ENCODE measurements at places on chromosomes 3 and 15.

DNA sequence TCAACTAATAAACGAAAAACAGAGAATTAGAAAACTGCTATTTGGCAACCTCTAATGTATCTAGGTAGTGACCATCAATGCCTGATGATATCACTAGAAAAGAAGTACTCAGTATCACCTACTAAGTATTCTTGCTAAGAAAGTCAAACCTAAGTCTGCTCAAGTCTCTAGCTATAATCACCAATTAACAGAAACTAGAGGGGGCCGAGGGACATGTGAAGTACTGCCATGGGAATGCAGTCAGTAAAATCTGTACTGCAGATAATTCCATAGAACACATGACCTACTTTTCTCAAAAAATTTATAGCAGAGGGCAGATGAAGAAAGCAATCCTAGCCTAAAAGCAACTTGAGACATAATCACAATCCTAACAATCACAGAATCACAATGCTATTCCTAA is 51.4 kb downstream of the CPEB1 start:
- DNase-seq = no peak

- DNase-seq = no peak
Measured at GRCh38 chr3:175664911-175665310, 805.8 kb downstream of the NAALADL2 start.

- no peak for DNase-seq
Measured at GRCh38 chr3:155663467-155664212, 81.2 kb downstream of the PLCH1 start.

- DNase-seq = no peak
Measured at GRCh38 chr15:84908564-84908963, 24.1 kb downstream of the SLC28A1 start.

DNA sequence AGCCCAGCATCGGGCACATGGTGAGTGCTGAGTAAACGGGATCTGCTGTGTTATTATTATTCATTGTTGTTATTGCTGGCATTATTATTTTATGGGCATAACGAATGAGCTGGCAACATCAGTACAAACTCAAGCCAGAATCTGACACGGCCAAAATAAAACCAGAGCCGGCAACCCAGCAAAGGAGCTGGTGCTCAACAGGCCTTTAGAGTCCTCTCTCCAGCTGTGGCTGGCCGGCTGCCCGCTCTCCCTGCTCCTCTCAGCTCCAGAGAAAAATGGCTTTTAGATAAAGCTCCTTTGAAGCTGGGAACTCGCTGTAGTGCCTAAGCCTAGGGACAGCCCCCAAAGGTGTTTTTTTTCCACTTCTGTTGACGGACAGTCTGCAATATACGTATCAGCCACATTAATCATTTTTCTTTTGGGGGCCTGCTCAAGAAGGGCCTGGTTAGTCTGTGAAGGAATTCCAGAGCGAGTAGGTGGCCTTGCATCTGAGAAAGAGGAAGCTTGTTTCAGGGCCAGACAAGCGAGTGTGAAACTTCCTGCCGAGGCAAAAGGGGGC is 193.9 kb upstream of the UBE2E1 start:
- peak; percentile 85 for DNase-seq

DNA sequence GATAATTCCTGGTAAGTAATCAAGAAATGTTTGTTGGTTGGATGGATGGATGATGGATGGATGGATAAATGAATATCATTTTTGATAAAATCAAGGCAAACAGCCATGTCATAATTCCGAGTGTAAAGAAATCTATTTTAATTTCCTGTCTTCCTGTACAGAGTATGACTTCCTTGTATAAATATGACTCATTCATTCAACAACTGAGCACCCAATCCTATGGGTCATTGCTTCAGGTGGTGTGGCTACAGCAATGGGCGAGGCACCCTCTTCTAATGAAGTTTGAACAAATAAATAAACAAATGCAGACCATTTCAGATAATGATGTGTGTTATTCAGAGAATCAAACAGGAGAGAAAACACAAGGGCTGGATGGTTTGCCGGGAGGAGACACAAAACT is 198.7 kb downstream of the TNIK start:
- DNase-seq = no peak

DNA sequence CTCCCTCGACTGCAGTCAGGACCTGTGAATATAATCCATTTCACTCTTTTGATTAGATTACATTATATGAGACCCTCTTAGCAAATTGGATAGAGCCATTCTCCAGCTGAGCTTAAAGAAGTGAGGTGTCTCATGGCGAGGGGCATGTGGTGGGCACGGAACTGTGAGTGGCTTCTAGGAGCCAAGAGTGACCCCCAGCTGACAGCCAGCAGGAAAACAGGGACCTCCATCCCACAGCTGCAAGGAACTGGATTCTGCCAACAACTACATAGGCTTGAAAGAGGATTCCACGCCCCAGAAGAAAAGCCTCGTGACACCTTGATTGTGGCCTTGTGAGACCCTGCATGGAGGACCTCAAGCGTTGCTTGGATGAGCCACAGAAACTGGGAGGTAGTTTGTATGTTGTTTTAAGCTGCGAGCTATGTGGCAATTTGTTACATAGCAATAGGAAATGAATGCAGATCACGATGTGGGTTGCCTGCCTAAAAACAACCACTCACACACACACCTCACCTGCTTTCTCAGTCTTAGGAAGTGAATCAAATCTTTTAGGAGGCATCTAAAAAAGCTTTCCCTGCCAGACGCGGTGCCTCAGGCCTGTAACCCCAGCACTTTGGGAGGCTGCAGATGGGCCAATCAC is 84.2 kb upstream of the BHLHE40 start:
- DNase-seq = no peak

DNA sequence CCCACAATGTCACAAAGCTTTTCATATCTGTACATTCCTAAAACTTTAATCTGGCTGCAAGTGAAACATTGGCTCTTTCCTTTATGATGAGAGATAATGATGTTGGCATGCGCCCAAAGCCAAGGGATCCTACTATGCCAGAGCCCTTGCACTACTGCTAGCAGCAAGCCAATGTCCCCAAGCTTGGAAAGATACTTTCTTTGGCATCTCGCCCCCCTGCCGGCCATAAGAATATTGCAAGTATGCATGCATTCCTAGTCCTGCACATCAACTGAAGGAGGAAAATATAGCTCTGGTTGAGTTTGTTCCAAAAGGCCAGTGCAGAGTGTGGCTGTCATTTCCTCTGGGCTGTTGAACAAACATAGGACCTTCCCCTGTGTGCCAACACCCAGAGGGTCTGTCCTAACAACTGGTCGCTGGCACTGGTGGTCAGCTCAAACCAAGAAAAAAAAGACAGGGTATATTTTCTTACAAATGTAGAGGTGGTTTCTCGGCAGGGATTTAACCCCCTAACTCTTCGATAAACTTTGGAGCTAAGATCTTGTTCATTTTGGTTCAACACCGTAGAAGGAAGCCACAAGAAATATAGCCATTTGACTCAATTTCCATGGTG is 120.9 kb upstream of the ZBED2 start:
- DNase-seq = peak; percentile 80

GRCh38 chr15:101410612-101411011 is 78.9 kb downstream of the PCSK6 start:
- DNase-seq = no peak

GRCh38 chr15:94607176-94607654 is 375.9 kb downstream of the MCTP2 start:
- peak; percentile 77 for DNase-seq

DNA sequence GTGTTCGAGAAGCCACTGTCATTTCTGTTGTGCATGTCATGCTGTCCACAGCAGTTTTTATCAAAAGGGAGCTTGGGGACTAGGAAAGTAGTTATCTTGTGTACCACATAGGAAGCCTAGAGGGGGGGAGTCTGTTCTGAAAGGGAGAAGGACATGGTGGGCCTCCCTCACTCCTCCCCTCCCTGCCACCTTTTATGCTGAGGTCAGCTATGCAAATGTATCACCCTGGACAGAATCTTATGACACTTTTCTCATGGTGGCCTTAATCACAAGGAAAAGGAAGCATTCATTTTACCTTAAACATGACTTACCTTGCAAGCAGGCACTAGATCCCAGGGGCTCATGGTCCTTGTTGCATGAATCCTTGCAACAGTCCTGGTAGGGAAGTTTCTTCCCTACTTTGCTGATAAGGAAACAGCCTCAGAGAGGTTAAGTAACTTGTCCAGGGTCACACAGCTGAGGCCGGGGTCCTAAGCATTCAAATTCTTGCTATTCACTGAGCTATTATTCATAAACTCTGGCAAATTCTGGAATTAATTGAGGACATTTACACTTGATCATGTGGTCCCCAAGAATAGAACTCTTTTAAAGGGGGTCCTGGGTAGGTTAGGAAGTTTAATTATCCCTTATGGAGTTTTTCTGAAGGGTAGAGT is 81.1 kb upstream of the SLC6A1 start:
- DNase-seq = no peak

DNA sequence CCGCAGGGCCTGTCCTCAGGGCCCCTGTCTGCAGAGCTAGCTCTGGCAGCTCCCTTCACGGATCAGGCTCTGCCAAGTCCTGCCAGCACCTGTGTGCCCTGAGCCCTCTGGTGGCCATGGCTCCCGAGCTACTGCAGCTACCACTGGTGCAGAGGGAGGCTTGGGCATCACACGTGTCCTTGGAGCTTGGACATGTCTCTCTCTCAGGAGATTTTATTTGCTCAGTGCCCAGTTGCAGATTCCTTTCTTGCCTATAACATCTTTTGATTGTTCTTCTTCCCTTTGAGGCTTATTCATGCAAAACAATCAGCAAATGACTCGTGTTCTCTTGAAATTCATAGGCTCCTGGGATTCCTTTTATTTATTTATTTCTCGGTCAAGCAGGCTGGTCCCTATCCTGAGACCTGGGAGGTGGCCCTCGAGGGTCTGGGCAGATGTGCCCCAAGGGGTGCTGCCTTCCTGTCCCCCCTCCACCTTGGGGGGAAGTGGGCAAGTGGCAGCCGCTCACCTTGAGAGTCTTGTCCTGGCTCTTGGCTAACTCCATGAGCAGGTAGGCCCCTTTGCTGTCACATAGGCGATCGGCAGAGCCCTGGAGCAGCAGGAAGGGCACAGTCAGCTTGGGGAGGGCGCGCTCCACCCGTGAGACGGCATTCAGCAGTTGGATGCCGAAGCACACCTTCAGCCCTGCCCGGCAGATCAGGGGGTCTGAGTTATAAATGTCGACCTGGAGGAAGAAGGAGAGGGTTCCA is 21.9 kb downstream of the ABTB1 start:
- DNase-seq = peak; percentile 86

DNA sequence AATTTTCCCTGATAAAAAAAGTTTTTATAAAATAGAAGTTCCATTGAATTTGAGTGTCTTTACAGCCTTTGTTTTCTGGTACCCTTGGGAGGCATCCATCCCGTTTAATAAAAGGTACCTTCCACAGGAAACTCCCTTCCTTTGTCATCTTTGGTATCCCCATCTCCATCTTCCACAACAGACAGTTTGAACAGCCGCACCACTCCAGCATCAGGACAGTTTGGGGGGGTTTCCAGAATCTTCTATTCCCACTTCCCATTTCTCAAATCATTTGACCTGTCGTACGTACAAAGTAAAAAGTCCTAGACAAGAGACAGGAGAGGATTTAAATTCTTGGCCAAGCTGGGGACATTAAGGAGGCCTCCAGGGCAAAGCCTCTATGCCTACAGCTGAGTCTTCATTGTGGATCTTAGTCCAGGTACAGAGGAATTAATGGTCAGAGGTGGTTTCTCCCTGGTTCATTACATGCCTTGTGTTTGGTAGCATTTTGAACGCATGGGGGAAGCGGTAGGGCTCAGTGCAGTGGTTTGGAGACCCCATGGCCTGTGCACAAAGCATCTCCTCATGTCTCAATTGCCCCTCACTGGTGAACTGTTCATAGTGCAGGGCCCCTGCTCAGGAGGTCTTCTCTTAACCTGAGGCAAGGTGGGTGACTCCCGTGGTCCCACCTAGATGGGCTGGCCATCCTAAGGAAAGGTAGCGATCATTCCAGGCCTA is 19.4 kb upstream of the BCL2A1 start:
- DNase-seq = no peak

DNA sequence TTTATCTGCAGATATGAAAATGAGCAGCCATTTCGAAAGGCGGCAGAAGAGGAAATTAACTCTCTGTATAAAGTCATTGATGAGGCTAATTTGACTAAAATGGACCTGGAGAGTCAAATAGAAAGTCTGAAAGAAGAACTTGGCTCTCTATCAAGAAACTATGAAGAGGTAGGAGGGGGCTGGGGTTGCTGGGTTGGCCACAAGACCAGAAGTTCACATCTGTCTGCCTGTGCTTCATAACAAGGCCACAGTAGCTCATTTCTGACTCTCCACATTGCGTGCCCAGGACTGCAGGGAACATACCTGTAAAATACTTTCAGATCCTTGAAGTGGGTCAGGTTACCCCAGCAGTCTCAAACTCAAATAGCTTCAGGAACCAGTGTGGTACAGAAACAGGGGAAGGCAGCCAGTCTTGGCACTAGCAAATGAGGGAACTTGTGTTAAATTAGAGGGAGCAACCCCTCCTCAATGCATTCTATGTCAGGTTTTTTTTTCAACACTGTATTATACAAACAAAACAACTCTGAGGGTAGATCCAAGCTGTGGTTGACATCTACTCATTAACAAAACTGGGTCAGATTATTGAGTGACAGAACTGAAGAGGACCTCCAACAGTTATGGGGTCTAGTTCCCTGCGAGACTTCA is 48.7 kb downstream of the BFSP2 start:
- DNase-seq = no peak

DNA sequence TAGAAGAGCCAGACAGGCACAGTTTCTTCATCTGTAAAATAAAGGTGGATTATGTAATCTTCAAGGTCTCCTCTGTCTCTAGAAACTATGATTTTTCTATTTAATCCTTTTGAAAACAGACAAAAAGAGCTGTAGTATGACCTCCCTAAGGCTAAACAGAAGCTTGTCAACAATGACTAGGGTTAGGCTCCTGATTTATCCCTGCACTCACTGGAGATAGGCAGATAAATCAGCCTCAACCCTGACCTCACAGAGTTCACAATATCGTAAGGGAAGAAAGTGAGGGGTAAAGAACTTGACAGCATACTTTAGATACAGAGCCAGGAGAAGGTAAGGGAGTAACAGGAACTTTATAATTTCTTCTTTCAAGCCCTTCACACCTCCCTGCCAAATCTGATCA is 124.8 kb downstream of the TMCC1 start:
- DNase-seq = no peak

- DNase-seq = no peak
Measured at GRCh38 chr3:131541288-131541687, 38.5 kb upstream of the MRPL3 start.

- no peak for DNase-seq
Measured at GRCh38 chr3:195060531-195061291, 210.2 kb downstream of the XXYLT1 start.

DNA sequence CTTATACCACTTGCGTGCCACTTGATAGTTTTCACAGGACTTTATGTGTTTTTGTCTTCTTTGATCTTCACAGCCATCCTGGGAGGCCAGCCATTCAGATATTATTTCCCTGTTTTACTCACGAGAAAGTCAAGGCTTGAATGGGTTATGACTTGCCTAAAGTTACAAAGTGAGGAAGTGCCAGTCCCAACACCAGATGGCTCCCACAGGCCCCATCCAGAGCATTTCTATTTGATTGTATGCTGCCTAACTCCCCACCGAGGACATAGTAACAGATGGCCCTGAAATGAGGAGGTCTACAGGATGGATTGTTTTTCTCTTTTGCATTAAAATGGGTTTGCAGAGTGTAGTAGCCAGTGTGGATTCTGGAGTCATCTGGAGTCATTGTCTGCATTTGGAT is 74.5 kb downstream of the SPTSSB start:
- no peak for DNase-seq

GRCh38 chr15:65067317-65067644 is 510 bp downstream of the RASL12 start:
- no peak for DNase-seq

GRCh38 chr3:4978966-4979427 is 240 bp upstream of the BHLHE40 start:
- peak; percentile 98 for DNase-seq

GRCh38 chr3:46903341-46904302 is 26.1 kb downstream of the PTH1R start:
- DNase-seq = peak; percentile 59

- DNase-seq = no peak
Measured at GRCh38 chr15:69513986-69514385, 61.4 kb downstream of the RPLP1 start.

Data from right cardiac atrium (tissue), 5 donors.